ENCODE measurements at places on chromosomes 12 and 14.

GRCh38 chr14:40119765-40120164 is 687.5 kb upstream of the FBXO33 start:
- DNase-seq, result no peak

DNA sequence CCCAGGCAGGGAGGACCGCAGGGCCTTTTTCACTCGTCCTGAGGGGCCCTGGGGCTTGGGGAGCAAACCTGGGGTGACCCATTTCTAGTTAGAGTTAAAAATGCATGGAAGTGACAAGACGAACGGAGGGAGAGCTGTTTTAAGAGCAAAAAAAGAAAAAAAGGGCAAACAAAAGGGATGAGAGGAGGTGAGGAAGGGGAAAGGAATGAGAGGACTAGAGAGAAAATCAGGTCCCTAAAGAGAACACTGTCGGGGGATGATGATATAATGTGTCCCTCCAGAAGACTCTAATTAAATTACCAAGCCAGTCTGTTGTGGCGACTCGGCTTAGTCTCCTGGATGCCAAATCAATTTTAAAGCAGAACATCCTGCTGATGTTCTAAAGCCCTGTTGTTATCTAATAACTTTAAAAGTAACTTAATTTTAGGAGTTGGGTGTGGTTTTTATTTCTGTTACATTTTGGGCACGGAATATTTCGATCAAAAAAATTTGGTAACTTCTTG is 1.1 kb downstream of the ANO6 start:
- DNase-seq, result peak; percentile 17

DNA sequence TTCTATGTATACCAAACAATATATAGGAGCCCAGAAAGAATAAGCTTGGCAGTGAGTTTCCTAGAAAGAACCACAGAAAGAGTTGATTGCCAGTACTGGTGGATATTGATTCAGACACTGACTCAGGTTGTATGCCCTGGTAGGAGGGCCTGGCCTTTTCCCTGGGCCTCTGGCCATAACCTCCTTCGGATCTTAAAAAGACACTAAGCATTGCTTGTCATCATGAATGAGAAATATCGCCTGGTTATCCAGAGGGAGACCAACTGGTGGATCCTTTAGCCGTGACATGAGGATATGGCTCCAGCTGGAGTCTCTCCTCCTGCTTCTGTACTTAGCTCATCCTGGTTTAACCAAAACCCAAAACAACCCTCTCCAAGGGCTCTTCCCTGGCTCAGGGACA is 231.5 kb downstream of the MSRB3 start:
- no peak for DNase-seq

DNA sequence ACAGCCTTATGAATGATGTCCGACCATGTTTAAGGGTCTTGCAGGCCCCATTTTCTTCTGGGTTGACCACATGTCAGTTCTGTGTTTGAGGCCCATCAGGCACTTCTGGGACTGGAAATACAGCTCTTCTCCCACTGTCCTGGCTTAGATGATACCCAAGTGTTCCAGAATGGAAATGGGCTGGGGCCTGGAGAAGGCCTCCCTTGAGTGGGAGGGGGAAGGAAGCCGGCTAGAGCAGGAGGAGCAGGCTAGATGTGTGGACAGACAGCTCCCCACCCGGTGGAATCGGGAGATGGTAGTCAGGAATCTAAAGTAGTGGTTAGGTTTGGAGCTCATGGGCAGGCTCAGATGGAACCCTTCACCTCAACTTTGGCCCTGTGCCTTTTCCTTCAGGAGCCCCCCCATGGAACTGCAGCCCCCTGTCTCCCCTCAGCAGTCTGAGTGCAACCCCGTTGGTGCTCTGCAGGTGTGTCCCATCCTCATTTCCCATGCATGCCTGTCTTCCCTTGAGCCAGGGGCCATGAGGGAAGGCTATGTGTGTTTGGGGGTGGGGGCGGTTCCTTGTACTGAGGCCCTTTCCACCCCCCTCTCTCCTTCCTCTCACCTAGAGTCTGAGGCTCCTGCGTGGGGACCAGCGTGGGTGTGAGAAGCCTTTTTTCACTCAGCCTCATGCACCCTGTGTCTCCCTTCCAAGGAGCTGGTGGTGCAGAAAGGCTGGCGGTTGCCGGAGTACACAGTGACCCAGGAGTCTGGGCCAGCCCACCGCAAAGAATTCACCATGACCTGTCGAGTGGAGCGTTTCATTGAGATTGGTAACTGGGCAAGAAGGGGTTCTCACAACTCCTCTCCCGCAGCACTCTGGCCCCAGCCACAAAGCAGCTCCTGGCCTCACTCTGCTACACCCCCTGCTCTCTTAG is 3.0 kb downstream of the NPFF start:
- no peak for DNase-seq

DNA sequence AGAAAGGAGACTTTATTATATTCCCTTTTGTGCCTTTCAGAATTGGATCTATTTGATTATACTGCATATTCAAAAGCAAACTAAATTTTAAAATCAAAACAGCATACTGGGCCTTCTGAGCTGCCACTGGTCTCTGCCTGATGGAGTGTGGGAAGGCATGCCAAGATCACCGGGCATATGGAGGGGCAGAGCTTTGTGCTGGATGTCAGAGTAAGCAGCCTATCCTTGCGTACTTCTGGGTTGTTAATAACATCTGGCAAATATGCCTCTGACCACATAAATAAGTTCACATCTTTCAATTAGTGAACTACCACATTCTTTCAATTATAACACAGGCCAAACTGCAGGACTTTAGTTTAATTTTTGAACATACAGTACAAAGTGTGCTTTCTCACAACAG is 18.3 kb downstream of the MLH3 start:
- no peak for DNase-seq

DNA sequence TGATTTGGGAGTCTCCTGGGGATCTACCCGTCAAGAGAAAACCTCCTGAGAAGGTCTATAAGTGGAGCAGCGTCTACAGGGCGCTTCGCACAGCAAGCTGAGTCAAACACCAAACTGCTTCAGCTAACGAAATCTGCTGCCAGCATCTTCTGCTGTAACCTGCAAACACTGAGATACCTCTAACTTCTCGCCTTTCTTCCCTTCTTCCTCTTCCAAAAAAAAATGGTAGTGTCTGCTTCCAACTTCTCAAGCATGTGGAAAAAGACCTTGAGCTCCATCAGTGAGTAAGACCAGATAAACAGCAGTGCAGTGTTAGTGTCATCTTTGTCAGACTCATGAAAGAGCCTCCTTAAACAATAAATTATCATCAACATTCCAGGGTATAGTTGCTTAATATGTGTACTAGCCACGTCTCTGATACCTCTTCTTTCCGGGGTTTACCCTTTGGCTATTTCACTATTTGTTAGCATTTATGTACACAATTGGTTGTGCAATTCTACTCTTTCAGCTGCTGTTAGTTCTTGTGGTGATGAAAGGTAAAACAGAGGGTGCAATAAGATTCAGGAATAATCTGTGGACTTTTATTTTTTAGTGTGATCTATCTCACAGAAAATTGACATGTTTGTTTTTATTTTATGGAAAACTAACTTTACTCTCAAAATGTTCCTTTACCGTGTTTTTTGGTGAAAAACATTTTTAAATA is 81.6 kb downstream of the LLPH start:
- no peak for DNase-seq

DNA sequence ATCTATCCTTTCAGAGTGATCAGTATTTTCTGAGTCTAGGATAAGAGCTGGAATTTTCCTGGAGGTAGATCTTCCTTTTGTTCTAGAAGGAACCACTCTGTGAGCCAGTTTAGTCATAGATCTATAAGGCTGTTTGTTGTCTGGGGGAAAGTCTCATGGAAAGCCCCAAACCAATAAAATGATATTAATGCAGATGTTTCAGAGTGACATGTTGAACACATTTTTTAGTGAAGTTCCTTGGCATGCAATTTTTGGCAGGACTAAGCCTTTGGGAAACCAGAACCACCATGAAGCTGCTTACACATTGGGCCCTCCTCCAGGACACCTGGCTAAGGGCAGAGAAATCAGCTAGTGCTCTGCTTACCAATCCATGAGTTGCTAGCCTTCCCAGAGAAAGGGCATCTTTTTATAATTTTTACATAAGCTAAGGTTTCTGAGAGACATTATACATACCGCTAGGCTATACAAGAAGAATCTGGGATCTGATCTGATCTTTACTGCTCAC is 101.5 kb upstream of the PCED1B start:
- no peak for DNase-seq

GRCh38 chr14:73231981-73232851 is 5.1 kb upstream of the PAPLN start:
- peak; percentile 45 for DNase-seq

- DNase-seq, result peak; percentile 44
Measured at GRCh38 chr14:90451961-90452360, 55.1 kb downstream of the CALM1 start.

GRCh38 chr12:88578276-88579160 is 1.8 kb downstream of the KITLG start:
- no peak for DNase-seq

DNA sequence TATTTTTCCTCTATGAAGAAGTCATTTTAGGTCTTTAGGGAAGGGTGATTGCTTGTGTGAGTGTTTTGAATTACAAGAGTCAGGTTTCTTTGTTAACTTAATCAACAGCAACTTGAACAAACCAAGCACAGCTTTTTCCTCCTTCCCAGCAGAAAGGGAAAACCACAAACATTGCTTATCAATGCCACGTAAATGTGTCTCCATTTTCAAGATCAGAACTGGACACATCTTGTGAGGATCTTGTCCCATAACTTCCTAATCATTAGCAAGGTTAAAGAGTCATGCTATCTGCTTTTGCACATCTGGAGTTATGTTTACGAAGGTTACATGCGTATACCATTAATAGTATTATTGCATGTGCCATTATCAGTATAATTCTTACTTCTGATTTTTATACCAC is 248.0 kb upstream of the FLRT2 start:
- peak; percentile 4 for DNase-seq

DNA sequence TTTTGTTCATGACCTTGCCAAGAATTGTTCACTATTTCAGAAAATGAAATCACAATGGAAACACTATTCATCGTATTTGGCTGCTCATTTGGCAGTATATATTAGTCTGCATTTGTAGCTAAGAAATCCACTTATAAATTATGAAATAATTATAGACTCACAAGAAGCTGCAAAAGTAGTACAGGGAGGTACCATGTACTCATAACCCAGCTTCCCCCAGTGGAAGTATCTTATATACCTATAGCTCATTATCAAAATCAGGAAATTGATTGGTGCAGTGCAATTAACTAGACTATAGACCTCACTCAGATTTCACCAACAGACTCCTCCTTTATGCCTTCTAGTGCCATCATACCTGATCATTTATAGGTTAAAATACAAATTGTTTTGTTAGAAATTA is 178.8 kb upstream of the VASH1 start:
- no peak for DNase-seq

- no peak for DNase-seq
Measured at GRCh38 chr12:65958456-65958855, 134.2 kb downstream of the HMGA2 start.

DNA sequence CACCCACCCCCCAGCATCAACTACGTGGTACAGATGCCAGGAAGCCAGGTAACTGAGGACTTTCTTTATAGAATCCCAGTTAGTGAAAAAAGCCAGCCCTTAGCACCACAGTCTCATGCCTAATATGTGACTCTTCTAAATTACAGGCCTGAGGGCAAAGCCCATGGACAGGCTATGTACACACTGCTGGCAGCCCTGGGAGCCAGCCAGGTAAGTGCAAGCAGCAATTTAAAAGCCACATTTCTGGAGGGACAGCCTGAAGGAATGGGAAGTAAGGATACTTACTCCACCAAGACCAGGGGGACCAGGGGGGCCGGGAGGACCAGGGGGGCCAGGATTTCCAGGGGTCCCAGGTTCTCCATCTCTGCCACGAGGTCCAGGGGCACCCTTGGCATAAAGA is 7.0 kb downstream of the COL2A1 start:
- no peak for DNase-seq

DNA sequence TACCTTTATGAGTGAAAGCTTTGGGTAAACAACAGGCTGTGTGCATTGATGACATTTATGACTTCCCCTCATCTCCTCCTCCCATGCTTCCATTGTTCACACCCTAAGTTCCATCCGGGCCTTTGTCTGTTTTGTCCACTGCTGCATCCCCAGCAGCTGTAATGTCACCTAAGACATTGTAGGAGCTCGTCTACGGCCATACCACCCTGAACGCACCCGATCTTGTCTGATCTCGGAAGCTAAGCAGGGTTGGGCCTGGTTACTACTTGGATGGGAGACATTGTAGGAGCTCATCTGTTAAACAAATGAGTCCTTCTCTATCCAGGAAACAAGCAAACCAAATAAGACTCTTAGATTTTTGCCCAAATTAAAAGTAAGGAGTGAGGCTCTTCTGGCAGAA is 40.4 kb upstream of the SYCP3 start:
- DNase-seq, result no peak

DNA sequence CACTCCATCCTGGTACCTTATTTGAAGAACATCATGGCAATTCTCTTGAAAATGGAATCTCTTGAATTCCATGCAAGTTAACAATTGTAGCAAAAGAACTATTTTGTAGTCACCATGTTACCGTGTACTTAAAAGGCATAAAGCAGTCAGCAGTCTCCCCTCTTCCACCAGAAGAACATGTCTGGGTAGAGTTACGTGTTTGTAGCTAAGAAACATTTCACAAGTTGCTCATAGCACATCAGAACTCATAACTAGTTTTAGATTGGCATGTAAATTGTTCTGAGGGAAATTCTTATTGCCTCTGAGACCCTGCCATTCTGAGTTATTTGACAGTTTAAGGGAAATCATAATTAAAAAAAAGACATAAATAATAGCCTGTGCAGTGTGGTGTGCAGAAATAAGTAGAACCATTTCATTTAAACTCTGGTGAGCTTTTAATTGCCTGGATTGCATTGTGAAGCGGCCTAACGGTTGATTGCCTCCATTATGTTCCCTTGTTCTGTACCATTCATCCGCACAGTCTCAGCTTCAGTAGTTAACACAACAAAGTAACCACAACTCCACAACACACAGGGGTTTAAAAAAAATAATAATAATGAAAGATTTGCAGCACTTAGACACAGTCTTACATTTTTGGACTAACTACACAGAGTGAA is 2.6 kb downstream of the LMO3 start:
- no peak for DNase-seq

- no peak for DNase-seq
Measured at GRCh38 chr14:61932974-61933373, 170.8 kb downstream of the SNAPC1 start.

GRCh38 chr12:104910196-104910840 is 47.8 kb downstream of the SLC41A2 start:
- DNase-seq, result no peak

GRCh38 chr12:50859621-50860310 is 17.0 kb downstream of the TMPRSS12 start:
- DNase-seq, result peak; percentile 10

- DNase-seq, result no peak
Measured at GRCh38 chr12:94304566-94305061, 155.1 kb downstream of the CEP83 start.
